ENCODE measurements at places on chromosomes 2 and 18.

GRCh38 chr2:126828051-126828450 is 70.6 kb upstream of the TEX51 start:
- DNase-seq: no peak

DNA sequence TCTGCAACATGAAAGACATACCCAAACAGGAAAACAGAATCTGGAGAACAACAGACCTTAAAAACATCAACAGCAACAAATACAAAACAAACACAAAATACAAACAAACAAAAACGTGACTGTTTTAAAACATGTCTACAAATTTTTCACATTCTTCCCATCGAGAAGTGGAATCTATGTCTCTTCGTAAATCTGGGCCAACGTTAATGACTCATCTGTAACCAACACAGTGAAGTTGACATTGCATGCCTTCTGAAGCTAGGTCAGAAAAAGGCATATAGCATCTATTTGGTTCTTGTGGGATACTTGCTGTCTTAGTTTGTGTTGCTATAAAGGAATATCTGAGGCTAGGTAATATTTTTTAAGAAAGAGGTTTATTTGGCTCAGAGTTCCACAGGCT is 269.0 kb upstream of the FBXO11 start:
- peak; percentile 19 for DNase-seq

DNA sequence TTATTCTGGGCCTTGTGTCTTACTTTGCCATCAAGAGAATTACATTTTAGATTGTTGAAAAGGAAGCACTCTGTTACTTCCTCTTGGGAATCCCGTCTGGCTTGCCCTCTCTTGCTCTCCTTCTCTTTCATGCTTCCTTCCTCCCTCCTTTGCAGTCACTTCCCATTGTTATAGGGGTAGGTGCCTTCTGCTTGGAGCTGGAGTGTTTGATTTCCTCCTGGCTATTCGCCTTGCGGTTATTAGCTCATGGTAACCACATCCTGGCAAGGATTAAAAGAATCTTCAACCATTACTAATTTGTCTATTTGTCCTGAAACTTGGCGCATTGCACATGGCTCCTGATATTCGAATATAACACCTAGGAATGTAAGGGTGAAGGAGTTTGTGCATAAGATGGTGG is 115.0 kb downstream of the CERS6 start:
- peak; percentile 27 for DNase-seq

DNA sequence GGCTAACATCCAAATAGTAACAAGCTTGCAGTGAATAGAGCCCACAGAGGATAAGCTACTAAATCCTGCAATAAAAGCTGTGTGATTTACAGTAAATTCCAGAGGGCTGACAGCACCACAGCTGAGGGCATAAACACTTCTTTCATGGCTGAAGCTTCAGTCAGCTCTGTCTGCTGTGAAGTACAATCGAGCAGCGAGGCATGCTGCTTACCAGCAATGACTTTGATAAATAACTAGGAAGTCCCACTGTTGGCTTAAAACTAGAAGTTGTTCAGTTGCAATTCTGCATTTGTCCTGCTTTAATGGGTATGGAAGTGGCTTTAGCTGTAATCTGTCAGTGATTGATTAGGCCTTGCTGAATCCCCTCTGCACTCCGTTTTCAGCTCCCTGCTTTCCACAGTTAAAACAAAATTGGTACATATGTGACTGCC is 65.2 kb upstream of the FIGN start:
- peak; percentile 73 for DNase-seq

DNA sequence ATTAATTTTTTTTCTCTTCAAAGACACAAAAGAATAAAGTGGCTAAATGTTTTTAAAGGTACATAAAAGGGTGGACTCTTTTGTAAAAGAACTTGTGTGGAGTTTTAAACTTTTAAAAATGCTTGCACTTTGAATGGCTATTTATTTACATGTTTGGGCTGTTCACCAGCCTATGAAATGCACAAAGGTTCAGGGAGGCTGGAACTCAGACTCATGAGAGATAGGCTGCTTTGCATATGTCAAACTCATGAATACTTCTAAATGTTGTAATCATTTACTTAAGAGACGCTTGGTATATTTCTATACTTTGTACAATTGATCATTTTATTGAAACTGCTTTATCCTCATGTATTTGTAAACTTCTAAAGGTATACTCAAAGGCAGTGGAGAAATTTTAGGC is 79.9 kb downstream of the ZEB2 start:
- no peak for DNase-seq

GRCh38 chr18:23970161-23971096 is 44.1 kb upstream of the TTC39C start:
- DNase-seq: no peak

GRCh38 chr2:101113441-101114267 is 37.5 kb downstream of the TBC1D8 start:
- peak; percentile 82 for DNase-seq

GRCh38 chr2:118473846-118474540 is 373.5 kb downstream of the EN1 start:
- no peak for DNase-seq

- no peak for DNase-seq
Measured at GRCh38 chr18:50388988-50389387, 14.1 kb downstream of the SKA1 start.

GRCh38 chr2:20604951-20605381 is 45.9 kb downstream of the HS1BP3 start:
- peak; percentile 75 for DNase-seq

DNA sequence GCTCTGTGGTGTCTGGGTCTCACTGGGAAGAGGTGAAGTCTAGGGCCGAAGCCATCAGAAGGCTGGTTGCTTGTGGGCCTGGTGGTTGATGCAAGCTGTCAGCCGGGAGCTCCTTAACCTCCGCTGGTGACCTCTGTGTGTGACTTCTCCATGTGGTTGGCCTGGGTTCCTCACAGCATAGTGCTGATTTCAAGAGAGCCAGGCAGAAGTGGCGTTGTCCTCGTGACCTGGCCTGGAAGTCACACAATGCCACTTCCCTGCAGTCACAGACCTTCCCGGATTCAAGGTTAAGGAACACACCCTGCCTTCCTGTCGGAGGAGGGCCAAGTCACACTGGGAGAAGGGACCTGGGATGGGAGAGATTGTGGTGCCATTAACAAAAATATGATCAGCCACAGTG is 303.7 kb upstream of the HS6ST1 start:
- DNase-seq: no peak

- no peak for DNase-seq
Measured at GRCh38 chr18:65659312-65659711, 91.5 kb upstream of the CDH7 start.

- DNase-seq: no peak
Measured at GRCh38 chr2:3801506-3801905, 98.1 kb downstream of the DCDC2C start.

GRCh38 chr18:57422313-57422872 is 12.8 kb upstream of the ONECUT2 start:
- DNase-seq: no peak

GRCh38 chr2:233131936-233132720 is 72.0 kb downstream of the INPP5D start:
- peak; percentile 63 for DNase-seq

DNA sequence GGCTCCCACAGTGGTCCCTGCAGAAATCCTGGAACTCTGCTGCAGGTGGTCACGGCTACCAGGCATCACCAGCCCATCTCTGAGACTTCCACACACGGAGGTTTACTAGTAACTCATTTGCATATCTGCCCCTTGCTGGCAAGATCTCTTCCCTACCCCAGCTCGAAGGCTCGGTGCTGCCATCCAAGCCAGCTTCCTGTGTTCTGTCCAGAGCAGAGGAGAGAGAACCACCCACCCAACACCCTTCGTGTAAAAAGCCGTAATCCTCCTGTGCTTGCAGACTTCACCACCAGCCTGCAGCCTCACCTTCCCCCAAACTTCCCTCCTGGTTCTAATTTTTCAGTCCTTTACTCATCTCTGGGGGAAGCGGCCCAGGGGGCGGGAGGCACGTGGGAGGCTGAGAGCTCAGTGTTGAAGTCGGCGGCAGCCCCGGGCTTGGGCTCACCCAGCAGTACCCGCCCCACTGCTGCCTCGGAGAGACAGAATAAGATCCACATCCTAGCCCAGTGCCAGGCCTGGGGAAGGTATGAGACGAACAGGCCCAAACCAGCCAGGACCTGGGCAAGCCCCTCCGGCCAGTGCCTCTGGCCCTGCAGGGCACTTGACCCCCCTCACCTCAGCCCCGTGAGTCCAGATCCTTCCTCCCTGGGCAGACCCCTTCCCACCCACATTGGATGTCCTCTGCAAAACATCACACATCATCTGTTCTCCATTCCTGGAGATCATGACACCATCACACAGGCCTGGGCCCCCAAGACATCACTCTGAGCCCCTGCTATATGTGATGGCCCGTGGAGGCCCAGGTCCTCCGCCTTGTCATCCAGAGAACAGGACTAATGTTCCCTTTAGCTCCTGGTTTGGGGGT is 145.8 kb upstream of the ID2 start:
- DNase-seq: no peak

DNA sequence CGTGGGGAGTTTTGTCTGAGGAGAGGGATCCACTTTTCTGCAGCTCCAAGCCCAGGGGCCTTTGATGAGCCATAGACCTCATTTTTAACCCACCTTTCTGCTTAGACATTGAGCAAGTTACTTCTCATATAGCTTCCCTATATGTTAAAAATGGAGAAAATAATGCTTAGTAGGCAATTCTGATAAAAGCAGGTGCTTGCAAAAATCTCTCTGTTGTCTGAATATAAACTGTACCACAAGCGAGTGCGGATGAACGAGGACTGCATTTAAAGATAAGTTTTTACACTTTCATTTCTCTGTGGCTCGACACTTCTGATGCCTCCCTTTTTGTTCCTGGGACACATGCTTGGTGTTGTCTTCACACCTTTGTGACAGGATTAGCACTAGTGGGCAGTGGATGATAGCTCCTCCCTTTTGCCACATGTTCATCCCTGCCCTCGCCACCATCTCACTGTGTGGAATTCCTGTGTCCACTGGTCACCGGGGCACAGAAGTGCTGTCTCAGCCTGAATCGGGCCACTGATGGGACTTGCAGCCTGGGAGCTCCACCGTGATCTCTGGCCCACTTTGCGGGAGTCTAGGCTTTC is 1.6 kb downstream of the TYMS start:
- DNase-seq: no peak

- no peak for DNase-seq
Measured at GRCh38 chr2:97714084-97714949, 941 bp downstream of the ZAP70 start.

GRCh38 chr2:15633043-15633970 is 41.6 kb downstream of the DDX1 start:
- DNase-seq: no peak

DNA sequence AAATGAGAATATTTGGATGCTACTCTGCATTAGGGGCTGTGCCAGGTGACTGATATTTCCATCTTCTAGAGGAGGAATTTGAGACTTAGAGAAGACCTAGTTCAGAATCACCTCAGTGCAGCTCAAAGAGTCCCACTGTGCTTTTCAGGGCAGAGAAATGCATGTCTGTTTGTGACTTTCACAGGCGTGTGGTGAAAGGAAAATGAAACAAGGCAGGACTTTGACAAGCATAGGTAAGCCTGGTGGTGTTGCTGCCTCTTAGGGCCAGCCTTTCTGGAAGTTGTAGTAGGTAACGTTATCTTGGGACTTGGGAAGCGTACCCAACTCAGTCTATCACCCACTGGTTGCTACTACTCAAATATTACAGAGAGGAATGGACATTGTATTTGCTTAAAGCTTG is 2.6 kb downstream of the GPR39 start:
- DNase-seq: no peak

DNA sequence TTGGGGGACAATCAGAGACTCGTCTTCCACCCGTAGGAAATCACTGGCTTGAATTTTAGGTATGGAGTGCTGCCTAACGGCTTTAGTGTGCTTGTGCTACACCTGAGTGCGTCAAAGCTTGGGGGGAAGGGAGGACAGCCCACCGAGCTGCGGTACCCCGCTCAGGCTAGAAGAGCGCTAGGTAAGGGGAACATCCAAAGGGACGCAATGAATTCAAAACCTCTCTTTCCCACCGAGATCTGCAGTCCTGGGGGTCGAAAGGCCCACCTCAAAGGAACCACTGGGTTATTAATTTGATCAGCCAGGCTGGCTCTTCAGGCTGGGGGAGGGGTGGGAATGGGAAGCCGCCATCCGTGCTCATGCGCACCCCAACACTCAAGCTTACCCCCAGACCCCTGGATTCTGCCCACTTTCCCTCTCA is 2.7 kb downstream of the EPHA4 start:
- DNase-seq: no peak

DNA sequence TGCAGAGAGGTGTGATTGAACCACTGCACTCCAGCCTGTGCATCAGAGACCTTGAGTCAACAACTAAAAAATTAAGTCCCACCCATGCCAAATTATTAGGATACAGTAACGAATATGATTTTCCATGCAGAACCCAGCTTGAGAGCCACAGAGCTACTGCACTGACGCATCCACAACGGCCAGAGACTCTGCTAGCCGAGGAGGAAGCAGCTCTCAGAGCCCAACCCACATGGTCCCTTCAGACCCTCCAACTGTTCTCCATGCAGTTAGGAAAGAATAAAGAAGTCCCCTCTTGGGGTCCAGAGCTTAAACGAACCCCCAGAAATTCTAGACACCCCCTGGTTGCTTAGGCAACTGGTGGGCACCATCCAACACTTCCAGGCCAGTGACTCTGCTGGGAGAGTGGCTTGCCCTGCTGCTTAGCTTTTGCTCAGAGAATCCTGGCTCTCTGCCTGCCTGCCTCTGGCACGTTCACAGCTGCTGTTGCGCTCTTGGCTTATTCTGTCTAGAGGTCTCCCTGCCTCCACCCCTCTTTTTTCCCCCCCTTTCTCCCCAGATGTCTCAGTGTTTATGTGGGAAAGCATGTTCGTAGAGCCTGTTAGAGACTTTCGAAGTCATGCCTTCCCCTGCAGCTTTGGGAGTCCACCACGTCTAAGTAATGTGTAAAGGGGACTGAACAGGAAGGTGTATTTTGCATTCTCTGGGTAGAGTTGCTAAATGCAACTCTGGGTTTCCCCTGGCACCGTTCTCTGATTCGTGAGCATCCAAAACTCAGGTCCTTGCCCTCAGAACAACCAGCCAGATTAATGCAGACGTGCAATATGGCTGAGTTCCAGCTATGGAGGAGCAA is 26.0 kb upstream of the SP3 start:
- DNase-seq: peak; percentile 67

DNA sequence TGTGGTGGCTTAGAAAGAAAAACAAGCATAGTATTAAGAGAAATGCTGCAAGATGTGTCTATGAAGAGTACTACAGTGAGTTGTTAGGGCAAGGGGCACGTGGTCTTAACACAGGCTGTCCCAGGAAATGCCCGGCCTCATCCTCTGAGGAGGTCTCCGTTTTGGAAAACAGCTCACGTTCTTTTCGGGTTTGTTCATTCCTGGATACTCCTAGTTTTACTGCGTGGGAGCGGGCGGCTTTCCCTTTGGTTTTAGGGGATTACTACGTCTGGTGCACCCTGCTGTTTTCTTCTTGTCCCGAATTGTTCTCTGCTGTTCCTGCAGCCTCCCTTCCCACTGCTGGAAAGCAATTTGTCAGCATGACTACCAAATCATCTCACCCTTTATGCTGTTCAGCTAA is 55.5 kb upstream of the RAB6D start:
- DNase-seq: no peak

DNA sequence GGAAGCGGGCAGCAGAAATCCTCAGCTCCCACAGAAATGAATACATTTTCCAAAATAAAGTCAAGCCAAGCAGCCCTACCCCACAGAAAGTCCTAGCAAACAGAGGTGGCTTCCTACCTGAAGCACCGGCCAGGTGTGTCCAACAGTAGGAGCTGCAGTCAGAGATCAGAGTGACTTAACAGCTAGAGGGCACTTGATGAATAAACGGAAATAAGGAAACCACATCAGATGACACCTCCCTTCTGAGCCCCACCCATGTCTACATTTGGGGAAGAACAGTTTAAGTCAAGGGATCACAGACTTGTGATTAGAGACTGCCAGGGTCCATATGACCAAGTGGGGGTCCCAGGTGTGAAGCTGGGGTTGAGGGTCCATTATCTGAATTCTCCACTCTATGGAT is at the start of gene CXCR1:
Gene CXCR1, minus strand, starts transcription at position 172 of the 400 bp plus-strand sequence. CDS start 1,751 bp downstream, outside the sequence.
- no peak for DNase-seq
